Astrocyte (in vitro differentiated cells and primary cell): ENCODE measurements at places on chromosomes 7 and 10.
A peak's percentile ranks its signal among the peaks of the same experiment; 100 is the strongest.

DNA sequence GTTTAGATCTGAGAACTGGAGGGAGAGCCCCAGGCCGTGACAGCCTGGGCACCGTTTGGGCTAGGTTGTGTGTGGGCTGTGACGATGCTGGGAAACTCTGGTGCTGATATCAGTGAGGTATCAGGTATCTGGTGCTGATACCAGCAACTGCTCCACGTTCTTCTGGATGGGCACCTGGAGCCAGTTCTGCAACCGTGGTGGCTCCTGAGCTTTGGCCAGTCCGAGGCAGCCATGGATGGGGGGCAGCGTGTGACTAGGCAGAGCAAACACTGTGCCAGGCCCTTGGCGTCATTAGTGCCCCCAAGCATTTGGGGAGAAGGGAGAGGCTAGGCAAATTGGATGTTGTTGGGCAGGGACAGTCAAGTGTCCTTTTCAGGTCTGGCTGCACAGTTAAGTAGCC, 57.9 kb downstream of the ZNF467 start:
- no peak for DNase-seq

DNA sequence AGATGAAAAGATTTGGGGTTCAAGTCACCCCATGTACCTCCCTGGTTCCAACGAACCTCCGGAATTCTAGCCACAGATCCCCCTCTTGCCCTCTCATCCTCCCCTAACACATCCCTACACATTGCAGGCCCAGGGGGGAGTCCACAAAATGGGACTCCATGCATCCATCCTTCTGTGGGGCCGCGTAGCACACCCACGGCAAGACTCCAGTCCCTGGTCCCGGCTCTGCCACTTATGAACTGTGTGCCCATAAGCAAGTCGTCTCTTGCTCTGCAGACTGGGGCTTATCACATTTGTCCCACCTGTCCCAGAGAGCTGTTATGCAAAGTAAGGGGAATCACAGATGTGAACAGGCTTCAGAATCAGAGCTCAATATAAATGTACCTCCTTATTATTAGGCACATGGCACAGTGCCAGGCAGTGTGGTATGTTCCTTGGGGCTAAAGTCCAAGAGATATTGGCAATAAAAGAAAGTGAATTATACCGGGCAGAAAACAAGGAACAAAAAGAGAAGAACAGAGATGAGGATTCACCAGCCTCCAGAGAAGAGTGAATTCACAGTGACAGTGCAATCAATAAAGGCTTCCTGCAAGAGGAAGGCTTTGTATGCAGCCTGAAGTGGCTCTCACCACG, 73.9 kb downstream of the KCNMA1 start:
- DNase-seq, result no peak

DNA sequence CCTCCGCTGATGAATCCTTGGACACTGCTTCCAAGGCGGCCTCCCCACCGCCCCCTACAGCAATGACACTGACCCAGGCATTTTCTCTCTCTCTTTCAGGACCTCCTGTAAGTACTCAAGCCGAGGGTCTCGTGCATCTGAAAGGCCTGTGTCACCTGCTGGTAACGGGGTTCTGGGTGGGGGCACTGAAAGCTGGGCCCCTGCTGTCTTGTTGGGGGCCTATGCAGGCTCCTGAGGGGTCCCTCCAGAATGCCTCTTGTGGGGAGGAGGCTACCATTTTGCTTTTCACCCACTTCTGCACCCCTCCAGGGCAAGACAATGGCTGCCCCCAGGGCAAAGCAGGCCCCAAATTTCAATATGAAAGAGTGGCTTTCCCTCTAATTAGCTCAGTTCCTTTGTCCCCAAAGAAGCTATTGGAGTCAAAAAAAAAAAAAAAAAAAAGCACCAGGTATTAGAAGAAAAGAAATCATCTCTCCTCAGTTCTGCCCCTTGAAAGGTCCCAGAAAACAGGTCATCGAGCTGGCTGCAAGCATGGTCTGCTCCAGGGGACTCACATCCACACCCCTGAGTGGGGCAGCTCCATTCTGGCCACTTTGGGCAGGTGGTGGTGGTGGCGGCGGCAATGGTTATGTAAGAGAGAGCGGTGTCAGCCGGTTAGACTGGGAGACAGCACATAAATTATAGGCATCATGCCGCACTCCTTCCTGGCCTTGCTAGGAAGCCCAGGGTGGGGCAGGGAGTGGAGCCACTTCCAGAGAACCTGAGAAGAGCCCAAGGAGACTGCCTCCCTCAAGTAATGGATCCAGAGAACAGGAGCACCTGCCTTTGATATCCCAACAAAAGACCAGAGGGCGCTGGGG, 66.2 kb downstream of the COL13A1 start:
- DNase-seq, result no peak

GRCh38 chr10:63605197-63605967, 84.2 kb downstream of the REEP3 start:
- DNase-seq, result peak; percentile 7

DNA sequence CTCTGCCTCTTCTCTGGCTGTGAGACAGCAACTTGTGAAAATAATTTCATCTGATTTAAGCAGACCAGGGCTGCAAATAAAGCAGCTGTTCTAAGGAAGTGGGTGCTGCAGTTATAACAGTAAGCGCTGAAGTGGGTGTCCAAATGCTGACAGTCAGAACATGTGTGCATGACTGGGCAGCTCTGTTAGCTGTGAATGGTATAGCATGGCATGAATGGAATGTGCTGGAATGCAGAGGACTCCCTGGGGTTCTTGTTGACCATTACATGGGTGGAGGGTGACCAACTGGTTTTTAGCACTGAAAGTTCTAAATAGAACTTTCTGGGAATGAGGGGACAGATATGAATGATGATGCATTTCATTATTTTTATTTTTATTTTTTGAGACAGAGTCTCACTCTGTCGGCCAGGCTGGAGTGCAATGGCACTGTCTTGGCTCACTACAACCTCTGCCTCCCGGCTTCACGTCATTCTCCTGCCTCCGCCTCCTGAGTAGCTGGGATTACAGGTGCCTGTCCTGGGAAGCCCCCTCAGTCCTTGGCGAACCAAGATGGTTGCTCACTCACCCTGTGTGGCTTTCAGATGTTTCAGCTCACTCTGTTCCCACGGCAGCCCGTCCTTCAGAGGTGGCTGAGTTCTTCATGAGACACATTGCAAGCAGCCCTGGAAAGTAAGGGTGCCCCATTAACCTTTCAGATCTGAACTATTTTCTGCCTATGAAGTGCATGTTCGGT, 319.8 kb upstream of the PHYHIPL start:
- DNase-seq, result peak; percentile 98

DNA sequence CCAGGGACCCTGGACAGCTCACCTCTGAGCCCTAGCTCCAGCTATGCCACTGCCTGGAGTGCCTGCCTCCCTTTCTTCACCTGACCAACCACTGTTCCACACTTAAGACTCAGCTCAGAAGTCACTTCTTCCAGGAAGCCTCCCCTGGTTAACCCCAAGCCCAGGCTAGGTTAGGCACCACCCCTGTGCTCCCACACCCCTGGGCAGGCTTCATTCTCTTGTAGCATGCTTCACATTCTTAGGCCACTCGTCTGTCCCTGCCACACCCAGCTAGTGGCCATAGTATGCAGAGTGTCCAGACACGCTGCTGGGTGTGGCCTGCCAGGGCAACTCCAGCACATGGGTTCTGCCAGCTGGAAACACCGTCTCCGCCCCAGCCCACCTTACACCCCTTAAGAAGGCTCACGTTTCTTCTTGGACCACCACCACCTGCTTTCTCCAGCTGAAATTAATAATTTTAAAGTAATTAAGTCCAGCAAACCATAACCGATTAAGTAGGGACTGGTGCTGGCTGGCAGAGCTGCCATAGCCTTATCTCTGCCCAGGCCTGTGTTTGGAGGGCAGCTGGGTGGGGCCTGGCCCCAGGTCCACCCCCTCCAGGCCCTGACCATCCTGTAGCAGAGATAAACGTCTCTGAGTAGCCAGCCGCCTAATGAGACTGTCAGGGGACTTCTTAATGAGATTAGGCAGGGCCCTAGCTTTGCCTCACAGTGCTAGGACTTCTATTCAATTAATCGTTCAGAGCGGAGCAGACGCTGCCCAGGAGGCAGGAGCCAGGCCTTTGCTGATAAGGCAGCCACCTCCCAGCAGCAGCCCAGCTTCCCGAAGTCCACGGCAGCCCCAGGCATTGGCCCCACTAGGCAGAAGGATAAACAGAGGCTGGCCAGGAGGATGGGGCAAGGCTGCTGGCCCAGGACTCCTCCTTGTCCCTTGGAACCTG, 20.5 kb downstream of the GRID1 start:
- DNase-seq, result no peak

GRCh38 chr7:36071605-36072004, 81.4 kb upstream of the EEPD1 start:
- no peak for DNase-seq

- DNase-seq, result no peak
These were observed 108.2 kb upstream of the PCBD1 start for GRCh38 chr10:70996549-70996948.

DNA sequence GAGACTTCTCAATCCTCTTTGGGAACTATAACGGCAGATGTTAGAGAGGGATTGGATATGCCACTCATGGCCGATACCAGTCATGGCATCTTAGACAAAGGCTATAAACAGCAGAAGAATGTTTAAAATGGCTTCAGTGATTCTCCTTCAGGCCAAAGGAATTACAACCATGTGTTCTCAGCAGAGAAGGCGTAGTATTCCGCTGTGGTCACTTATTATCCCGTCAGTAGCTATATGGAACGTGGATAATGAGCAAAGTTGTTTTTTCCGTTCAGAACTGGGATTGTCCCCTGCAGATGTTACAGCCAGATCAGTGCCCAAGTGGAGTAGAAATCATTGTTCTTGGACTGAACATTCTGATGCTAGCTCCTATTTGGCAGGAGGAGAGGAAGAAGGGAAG, 43.1 kb downstream of the TEX36 start:
- DNase-seq, result no peak

DNA sequence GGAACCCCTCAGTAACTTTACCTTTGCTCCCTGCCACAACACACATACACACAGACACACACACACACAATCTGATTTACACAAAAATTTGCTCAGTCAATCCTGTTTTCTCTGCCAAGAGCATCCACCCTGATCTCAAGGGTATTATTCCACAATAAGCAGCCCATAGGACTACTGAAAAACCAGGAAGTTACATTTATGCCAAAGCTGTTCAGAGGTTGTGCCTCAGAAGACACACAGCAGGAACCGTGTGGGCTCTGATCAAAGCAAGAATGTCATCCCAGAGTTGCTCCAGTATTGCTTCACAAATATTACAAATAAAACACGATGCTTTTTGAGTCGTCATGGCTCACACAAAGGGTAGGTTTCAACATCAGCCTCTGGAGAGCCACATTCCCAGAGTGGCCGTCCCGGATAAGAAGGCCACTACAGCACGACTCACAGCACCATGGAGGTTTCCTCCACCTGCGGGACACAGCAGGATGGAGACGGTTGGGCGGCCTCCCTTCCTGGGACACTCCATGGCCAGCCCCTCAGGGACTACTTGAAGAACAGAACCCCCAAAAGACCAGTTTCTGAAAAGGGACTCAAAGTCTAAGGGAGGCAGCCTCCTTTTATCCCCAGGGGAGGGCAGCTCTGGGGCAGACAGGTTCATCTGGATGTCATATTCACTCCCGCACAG, 1.6 kb downstream of the AIFM2 start:
- DNase-seq, result peak; percentile 8

DNA sequence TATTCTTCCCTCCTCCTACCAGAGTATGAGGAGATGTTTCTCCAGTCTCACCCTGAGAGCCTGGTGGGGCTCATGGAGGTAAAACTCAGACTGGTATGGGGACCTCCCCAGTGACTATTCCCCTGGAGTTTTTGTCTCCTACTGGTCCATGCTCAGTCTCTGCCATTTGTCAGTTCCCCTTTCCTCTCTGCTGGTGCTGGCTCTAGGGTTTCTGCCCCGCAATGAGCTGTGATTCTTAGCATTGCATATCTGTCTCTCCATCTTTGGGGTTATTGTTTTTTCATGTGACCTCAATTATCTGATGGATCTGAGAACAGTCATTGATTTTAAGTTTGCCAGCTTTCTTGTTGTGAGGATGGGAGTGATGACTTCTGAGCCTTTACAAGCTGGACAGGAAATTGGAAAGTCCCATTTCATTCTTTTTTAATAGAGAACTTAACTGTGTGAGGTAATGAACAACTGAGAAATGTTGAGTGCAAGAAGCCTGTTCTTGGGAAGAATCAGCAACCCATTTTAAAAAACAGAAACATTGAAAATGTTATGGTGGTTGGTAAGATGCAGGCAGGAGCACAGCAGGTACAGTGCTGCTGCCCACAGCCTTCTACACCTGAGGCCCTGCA, 26.9 kb downstream of the NACAD start:
- DNase-seq, result no peak

DNA sequence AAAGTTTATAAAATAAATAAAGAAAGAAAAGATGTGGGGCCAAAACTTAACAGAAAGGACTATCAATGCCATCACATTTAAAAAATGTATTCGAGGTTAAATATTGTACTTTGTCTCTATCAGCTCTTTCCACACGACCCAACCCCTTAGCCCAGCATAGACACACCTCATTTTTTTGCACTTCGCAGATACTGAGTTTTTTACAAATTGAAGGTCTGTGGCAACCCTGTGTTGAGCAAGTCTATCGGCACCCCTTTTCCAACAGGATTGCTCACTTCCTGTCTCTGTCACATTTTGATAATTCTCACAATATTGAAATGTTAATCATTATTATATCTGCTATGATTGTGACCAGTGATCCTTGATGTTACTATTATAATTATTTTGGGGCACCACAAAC, 151.6 kb upstream of the TBX20 start:
- no peak for DNase-seq

GRCh38 chr7:64686493-64687184, 20.7 kb downstream of the ZNF107 start:
- DNase-seq, result no peak

GRCh38 chr7:36711256-36711655, 13.0 kb downstream of the AOAH start:
- no peak for DNase-seq

GRCh38 chr7:150751702-150752101, 14.5 kb downstream of the GIMAP5 start:
- no peak for DNase-seq

GRCh38 chr10:649798-650440, 39.5 kb downstream of the DIP2C start:
- no peak for DNase-seq

- DNase-seq, result peak; percentile 67
These were observed 43.2 kb downstream of the CCNY start for GRCh38 chr10:35379226-35380137.

DNA sequence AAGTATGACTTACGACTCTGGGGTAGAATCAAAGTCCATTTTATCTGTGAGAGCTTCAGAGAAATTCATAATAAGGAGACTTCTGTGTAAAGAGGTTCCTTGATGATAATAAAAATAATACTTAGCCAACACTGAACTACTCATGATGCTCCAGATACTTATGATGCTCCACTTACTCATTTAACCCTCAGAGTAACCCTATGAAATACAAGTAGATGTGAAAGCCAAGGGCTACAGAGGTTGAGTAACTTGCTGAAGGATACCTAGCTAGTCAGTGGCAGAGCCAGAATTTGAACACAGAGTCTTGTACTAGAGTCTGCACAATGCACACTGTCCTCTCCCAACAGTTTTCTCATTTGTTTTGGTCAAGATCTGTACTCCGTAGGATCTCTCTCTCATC, 89.5 kb downstream of the HECW1 start:
- DNase-seq, result no peak
